ENCODE measurements at places on chromosomes 2 and 18. TPM values are rescaled to one million over a fixed set of nuclear protein-coding genes. Genes with fewer than 3 reads are reported as not detected.
A peak's percentile ranks its signal among the peaks of the same experiment; 100 is the strongest.

DNA sequence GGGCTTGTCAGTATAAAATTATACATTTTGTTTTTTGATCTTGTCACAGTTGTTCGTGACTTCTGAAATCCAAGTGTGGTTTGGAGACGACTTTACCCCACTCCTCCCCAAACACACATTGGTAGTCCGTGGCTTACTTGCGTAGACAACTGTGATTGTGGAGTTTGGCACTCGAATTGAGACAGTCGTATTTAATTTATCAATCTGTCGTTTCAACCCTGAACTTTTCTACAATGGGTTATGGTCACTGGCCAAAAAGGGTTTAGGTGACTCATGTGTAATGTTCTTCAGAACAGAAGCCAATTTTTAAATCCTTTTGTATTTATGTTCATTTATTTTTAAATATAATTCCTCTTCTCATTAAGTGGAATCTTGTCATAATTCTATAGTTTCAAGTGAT, 129.9 kb downstream of the SPTBN1 start:
- H3K4me1 ChIP-seq, result peaks cover 79% of the 10 kb centered on the region
- H3K36me3 ChIP-seq, result no peaks in the 10 kb centered on the region
- DNase-seq, result no peak
- H3K4me3 ChIP-seq, result no peak overlapping the region

- H3K27me3 ChIP-seq, result peaks cover 21% of the 10 kb centered on the region
- DNase-seq, result no peak
- peaks cover 6% of the 10 kb centered on the region for H3K4me1 ChIP-seq
These were observed 70.9 kb downstream of the SUCLG1 start for GRCh38 chr2:84388133-84388532.

DNA sequence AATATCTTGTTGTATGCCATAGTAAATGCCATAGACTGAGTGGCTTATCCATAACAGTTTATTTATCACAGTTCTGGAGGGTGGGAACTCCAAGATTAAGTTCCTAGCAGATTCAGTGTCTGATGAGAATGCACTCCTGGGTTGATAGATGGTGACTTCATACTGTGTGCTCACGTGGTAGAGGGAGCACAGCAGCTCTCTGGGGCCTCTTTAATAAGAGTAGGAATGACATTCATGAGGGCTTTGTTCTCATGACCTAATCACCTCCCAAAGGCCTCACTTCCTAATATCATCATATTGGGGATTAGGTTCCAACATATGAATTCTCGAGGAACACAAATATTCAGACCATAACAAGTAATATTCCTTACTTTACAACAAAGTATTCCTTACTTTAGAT, 98.1 kb upstream of the SH3BP4 start:
- DNase-seq, result no peak
- no peaks in the 10 kb centered on the region for H3K27me3 ChIP-seq
- H3K4me1 ChIP-seq, result peaks cover 21% of the 10 kb centered on the region

DNA sequence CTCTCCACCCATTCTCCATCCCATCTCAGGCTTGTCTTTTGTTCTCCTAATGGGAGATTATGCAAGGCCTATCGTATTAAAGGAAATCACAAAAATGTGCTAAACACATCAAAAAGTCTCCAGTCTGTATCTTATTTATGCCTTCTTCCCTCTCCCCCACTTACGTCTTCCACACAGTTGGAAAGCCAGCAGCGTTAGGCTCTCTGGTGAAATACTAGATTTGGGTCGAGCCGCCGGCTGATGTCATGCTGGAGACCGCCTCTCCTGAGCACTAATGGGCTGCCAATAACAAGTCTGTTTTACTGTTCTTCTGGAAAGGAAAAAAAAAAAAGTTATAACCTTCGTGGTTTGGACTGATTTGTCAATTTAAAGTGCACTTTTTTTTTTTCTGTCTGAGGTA, 182.7 kb upstream of the SIX2 start:
- peaks cover 49% of the 10 kb centered on the region for H3K27me3 ChIP-seq
- no peak for DNase-seq
- H3K27ac ChIP-seq, result no peak overlapping the region
- H3K4me3 ChIP-seq, result no peak overlapping the region
- peaks cover 8% of the 10 kb centered on the region for H3K4me1 ChIP-seq

DNA sequence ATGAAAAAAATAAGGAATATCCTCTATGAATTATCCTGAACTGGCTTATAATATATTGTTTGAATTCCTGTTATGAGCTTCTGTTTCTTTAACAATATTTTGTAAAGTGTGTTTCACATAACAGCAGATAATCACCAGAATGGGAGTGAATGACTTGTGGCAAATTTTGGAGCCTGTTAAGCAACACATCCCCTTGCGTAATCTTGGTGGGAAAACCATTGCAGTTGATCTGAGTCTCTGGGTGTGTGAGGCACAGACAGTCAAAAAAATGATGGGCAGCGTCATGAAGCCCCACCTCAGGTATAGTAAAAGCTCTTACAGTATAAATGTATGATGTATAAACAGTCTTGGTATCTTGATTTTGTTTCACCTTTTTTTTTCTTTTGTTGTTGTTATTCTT, 5.9 kb downstream of the GEN1 start:
- DNase-seq, result no peak
- no peaks in the 10 kb centered on the region for H3K27me3 ChIP-seq
- H3K27ac ChIP-seq, result no peak overlapping the region

GRCh38 chr2:151205571-151205970, 56.1 kb downstream of the RBM43 start:
- peaks cover 23% of the 10 kb centered on the region for H3K4me1 ChIP-seq
- H3K27ac ChIP-seq, result no peak overlapping the region
- H3K27me3 ChIP-seq, result no peaks in the 10 kb centered on the region
- no peak for DNase-seq
- H3K4me3 ChIP-seq, result no peak overlapping the region

- H3K4me3 ChIP-seq, result no peak overlapping the region
- no peak for DNase-seq
- H3K4me1 ChIP-seq, result peaks cover 13% of the 10 kb centered on the region
- H3K36me3 ChIP-seq, result no peaks in the 10 kb centered on the region
- H3K27me3 ChIP-seq, result no peaks in the 10 kb centered on the region
These were observed 46.2 kb downstream of the FAM98A start for GRCh38 chr2:33552758-33553461.

DNA sequence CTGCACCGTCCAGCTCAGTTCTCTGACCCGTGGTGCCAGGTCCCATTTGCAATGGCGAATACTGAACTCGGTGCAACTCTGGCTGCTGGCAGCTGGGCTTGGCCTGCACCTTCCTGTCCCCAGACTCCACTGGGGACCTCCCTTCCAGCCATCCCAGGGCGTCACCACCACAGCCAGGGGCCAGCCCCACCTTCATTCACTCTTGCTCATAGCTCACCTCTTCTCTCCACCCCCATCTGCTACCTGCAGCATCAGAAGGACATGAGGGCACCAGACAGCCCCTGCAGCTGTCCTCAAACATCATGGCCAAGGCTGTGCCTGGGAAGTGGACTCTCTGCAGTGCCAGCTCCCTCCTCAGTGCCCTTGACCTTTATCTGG, 16.2 kb upstream of the ALPI start:
- no peak overlapping the region for H3K4me3 ChIP-seq
- H3K27me3 ChIP-seq, result peaks cover 10% of the 10 kb centered on the region
- no peak for DNase-seq
- peaks cover 3% of the 10 kb centered on the region for H3K4me1 ChIP-seq
- H3K36me3 ChIP-seq, result no peaks in the 10 kb centered on the region

DNA sequence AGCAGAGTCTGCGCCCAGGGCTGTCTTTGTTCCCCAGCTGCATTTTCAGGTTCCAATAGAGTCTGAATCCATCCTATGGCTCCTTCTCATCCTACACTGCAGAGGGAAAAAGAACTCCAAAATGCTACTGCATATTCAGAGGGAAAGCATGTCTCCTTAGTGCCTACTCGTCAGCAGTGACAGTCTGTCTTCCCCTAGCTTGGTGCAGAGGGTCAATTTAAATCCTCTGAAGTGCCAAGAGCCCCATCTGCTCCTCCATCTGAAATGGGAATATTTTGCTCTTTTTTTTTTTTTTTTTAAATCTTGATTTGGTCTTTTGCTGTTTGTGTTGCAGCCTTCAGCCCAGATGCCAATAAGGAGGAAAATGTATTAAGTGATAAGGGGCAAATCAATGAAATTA, 199.3 kb downstream of the RNF144A start:
- no peak for DNase-seq
- no peak overlapping the region for H3K4me3 ChIP-seq
- H3K36me3 ChIP-seq, result peaks cover 6% of the 10 kb centered on the region
- no peaks in the 10 kb centered on the region for H3K4me1 ChIP-seq

DNA sequence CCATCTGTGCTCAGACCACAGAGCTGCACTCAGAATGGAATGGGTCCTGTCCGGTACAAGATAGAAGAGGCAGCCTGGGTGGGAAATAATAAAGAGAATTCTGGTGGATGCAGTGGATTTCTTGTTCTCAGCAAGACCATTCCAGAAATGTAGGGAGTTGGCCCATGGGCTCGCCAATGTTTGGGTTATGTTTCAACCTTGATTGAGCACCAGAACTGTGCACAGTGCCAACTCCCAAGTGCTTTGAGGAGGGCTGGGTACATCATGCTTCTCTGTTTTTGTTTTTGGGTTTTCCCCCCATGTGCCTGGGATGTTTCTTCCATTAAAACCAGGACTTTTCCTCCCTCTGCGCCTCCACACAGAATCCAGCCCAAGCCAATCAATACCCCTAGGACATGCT, 304.1 kb downstream of the TNS1 start:
- no peaks in the 10 kb centered on the region for H3K27me3 ChIP-seq
- no peaks in the 10 kb centered on the region for H3K36me3 ChIP-seq
- H3K4me1 ChIP-seq, result peaks cover 15% of the 10 kb centered on the region
- no peak overlapping the region for H3K27ac ChIP-seq
- no peak for DNase-seq
- no peak overlapping the region for H3K4me3 ChIP-seq

DNA sequence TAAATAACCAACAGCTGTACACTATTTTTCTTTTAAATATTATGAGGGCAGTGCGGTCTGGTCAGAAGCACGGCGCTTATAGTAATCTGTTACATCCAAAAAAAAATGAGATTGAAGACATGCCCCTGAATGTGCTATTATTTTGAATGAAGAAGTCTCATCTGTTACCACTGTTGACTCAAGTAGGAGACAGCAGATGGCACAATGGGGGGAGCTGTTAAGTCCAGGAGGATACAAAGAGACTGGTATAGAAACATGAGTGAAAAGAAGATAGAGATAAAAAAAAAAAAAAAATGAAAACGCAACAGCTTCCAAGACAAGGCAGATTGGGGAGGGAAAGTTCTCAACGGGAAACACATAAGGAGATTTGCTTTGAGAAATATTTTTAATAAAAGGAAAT, 425.5 kb upstream of the PKDCC start:
- no peak overlapping the region for H3K27ac ChIP-seq
- peaks cover 10% of the 10 kb centered on the region for H3K27me3 ChIP-seq
- no peak for DNase-seq
- H3K4me3 ChIP-seq, result no peak overlapping the region
- H3K4me1 ChIP-seq, result no peaks in the 10 kb centered on the region

- peaks cover 8% of the 10 kb centered on the region for H3K27me3 ChIP-seq
- DNase-seq, result no peak
- no peak overlapping the region for H3K27ac ChIP-seq
- H3K4me3 ChIP-seq, result no peak overlapping the region
- H3K4me1 ChIP-seq, result peaks cover 1% of the 10 kb centered on the region
- H3K36me3 ChIP-seq, result no peaks in the 10 kb centered on the region
These were observed 29.8 kb upstream of the TMEM131 start for GRCh38 chr2:98025481-98026037.

DNA sequence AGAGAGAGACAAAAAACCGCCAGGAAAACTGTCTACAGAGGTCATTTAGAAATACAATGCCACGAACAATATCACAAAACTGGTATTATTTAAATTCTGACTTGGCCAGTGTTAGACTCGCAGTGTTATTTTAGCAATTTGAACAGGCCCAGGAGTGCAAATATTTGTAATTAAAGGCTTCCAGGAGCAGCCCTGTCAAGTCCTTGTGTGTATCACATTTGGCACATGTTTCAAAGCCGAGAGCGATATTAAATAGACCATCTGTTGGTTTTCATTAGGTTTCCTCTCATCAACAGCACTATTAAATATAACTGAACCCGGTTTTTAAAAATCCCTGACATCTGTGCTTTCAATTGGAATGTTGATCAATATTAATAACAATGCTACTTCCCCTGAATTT, 656.9 kb downstream of the TSN start:
- no peaks in the 10 kb centered on the region for H3K4me1 ChIP-seq
- no peak for DNase-seq
- no peak overlapping the region for H3K4me3 ChIP-seq

DNA sequence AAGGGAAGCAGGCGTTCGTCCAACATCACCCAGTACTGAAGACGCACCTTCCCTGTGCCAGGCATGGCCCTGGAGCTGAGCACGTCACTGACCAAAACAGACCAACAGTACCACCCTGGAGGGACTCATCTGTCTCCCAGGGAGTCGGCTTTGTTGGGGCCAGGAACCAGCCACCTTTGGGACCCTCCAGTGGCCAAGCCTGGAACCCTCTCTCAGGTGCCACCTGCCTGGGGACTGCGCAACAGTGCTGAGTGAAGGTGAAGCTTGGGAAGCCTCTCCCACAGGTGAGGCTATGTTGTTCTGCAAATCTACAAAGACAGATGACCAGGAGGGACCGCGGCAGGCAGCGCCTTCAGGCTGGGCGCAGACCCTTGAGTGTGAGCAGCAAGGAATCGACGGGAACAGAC, 91.4 kb upstream of the OTOS start:
- H3K36me3 ChIP-seq, result no peaks in the 10 kb centered on the region
- peaks cover 7% of the 10 kb centered on the region for H3K4me1 ChIP-seq
- DNase-seq, result peak; percentile 9
- no peak overlapping the region for H3K27ac ChIP-seq
- no peak overlapping the region for H3K4me3 ChIP-seq
- H3K27me3 ChIP-seq, result peaks cover 9% of the 10 kb centered on the region

GRCh38 chr2:9108210-9108967, 98.2 kb upstream of the ASAP2 start:
- no peak for DNase-seq
- H3K27ac ChIP-seq, result no peak overlapping the region

- H3K4me1 ChIP-seq, result no peaks in the 10 kb centered on the region
- peaks cover 8% of the 10 kb centered on the region for H3K27me3 ChIP-seq
- H3K36me3 ChIP-seq, result no peaks in the 10 kb centered on the region
These were observed 69.9 kb upstream of the ALKAL2 start for GRCh38 chr2:357811-358210.

GRCh38 chr2:195902857-195903256, 165.8 kb downstream of the DNAH7 start:
- H3K4me3 ChIP-seq, result no peak overlapping the region
- H3K27me3 ChIP-seq, result no peaks in the 10 kb centered on the region
- H3K27ac ChIP-seq, result no peak overlapping the region
- no peaks in the 10 kb centered on the region for H3K36me3 ChIP-seq
- H3K4me1 ChIP-seq, result peaks cover 18% of the 10 kb centered on the region

RFX8 gene
- total RNA-seq, result 0.65 TPM

REG3G gene
- total RNA-seq, result not detected

EIF2AK3 gene
- 24.3 TPM for total RNA-seq

TTR gene
- total RNA-seq, result not detected

DSG4 gene
- total RNA-seq, result 0.09 TPM

SP5 gene
- total RNA-seq, result 2.7 TPM

FIGN gene
- total RNA-seq, result 11.5 TPM

RGPD3 gene
- total RNA-seq, result 0.09 TPM

SETBP1 gene
- 47.7 TPM for total RNA-seq

GBX2 gene
- 1.1 TPM for total RNA-seq

PSMA8 gene
- total RNA-seq, result not detected
